HT1080 (cell line): ENCODE measurements at places on chromosomes 7 and 10. TPM values are rescaled to one million over a fixed set of nuclear protein-coding genes. Genes with fewer than 3 reads are reported as not detected.

- no peak for DNase-seq
Observed at GRCh38 chr10:114911052-114911711, 26.8 kb upstream of the TRUB1 start.

- no peak for DNase-seq
Observed at GRCh38 chr10:47078393-47079203, 167.4 kb downstream of the PTPN20 start.

GRCh38 chr7:22681852-22682657 lies 44.9 kb upstream of the IL6 start:
- DNase-seq: no peak

GRCh38 chr7:31917256-31917655 lies 153.0 kb downstream of the PDE1C start:
- DNase-seq: no peak

DNA sequence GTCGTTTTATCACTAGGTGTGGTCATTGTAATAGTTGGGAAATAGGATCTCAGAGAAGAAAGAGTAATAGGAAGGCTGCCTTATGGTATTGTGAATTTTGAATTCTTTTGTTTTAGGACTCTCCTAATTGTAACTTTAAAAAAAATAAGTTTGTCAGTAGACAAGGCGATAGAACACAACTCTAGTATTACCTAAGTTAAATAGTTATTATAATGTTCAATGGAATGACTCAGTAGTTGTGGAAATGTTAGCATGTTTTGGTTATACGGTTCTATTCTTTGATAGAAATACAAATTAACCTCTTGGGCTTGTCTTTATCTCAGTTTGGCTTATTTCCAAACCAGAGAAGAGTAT lies 1.4 kb downstream of the DNAH11 start:
- DNase-seq: no peak

DNA sequence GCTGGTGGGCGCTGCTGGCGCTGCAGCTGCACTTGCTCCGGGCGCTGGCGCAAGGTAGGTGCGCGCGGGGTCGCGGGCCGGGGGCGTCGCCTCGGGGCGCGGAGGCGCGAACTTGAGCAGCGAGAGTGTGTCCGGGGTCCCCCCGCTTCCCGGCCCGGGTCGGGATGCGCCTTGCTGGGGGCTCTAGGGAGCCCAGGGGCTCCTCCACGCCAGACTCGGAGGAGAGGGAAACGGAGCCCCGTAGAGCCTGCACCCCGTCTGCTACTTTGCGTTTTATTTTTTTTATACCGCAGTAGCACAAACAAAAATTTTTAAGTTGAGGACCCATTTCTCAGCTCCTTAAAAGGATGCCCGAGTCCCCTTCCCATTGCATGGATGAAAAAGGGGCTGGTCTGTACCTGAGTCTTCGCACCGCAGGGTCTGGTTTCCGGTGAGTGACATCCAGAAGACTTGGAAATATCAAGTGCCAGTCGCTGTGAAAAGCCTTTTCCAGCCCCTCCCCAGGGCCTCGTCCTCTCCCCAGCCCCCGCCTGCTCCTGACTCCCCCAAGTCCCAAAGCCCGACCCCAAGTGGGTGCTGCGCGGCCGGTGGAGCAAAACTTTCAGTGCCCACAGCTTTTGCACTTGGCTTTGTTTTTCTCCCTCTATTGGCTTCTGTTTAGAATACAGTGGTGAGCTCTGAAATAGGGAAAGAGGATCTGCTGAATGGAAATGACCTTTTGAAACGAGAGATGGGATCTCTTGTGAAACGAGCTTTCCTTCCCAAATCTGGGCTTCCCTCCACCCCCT lies 973 bp downstream of the SDK1 start:
- DNase-seq: no peak

GRCh38 chr10:20970708-20971107 lies 73.6 kb upstream of the NEBL start:
- no peak for DNase-seq

DNA sequence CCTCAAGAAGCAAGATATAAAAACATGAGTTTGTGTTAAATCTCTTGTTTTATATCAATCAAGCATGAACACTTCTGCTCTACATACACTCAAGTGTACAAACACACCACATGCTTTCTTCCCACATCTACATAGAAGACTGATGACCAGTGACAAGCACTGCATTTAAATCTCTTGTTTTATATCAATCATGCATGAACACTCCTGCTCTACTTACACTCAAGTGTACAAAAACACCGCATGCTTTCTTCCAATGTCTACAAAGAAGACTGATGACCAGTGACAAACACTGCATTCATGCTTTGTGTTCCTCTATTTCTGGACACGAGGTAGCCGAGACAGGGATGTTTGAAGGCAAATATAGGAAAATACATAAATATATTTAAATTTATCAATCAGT lies 642.0 kb upstream of the PFKP start:
- no peak for DNase-seq

GRCh38 chr10:57723305-57723704 lies 544.4 kb downstream of the IPMK start:
- DNase-seq: no peak

TRPV5 gene
- total RNA-seq: not detected in 2 replicates

DNA sequence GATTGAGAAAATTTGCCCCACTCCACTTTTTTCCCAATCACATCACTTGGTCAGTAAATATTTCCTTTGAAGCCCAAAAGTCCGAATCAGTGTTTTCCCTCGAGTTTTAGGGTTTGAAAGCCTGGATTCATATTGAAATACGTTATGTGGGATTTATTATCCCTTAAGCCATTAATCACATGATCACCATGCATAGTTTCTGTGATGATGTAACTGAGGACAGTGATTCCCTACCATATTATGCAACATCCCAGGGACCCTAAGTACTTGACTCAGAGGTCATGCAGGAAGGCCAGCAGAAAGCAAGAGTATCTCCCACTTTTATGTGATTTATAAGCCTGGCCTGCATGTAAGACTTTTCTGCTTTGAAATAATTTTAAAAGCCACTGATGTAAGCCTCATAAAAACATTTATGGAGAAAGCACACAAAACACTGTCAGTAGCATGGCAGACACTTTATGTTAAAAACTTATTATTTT lies 630.6 kb upstream of the ZWINT start:
- DNase-seq: no peak

TMEM229A gene
- not detected in 2 replicates for total RNA-seq

ADAP1 gene
- 1.6 and 2.3 TPM in 2 replicates for total RNA-seq

- peak; percentile 49 for DNase-seq
Observed at GRCh38 chr10:97512993-97513392, 14.3 kb downstream of the UBTD1 start.

LRRD1 gene
- total RNA-seq: 0.10 TPM in 1 of 2 replicates, not detected in the other

FAM25C gene
- total RNA-seq: not detected in 2 replicates

DNA sequence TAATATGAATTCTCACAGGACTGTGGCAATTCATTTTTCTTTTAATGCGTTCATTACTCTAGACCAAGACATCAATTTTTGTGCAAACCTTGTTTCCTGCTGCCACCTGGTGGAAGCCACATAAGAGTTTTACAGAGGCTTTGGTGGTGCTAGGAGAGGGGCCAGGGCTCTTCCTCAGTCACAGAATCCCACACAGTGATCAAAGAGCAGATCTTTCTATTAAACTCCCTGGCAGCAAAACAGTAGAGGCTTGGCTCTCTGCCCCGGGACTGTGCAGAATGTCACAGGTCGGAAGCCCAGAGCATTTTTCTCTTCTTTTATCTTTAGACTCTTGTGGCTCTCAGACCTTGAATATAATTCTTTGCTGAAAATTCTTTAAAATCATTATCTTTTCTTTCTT lies 506.4 kb upstream of the C7orf33 start:
- DNase-seq: peak; percentile 34

- no peak for DNase-seq
Observed at GRCh38 chr7:128934361-128935341, 3.1 kb upstream of the IRF5 start.

MYL7 gene
- total RNA-seq: not detected in 2 replicates

GRCh38 chr10:31204090-31204489 lies 114.9 kb upstream of the ZEB1 start:
- DNase-seq: no peak

GRCh38 chr10:71712572-71713134 lies 6.9 kb downstream of the C10orf105 start:
- DNase-seq: no peak

GRCh38 chr7:21368317-21368716 lies 59.6 kb upstream of the SP4 start:
- DNase-seq: no peak

- peak; percentile 80 for DNase-seq
Observed at GRCh38 chr7:26153823-26154783, 2.1 kb downstream of the NFE2L3 start.
